ENCODE measurements at places on chromosomes 16 and 17.

DNA sequence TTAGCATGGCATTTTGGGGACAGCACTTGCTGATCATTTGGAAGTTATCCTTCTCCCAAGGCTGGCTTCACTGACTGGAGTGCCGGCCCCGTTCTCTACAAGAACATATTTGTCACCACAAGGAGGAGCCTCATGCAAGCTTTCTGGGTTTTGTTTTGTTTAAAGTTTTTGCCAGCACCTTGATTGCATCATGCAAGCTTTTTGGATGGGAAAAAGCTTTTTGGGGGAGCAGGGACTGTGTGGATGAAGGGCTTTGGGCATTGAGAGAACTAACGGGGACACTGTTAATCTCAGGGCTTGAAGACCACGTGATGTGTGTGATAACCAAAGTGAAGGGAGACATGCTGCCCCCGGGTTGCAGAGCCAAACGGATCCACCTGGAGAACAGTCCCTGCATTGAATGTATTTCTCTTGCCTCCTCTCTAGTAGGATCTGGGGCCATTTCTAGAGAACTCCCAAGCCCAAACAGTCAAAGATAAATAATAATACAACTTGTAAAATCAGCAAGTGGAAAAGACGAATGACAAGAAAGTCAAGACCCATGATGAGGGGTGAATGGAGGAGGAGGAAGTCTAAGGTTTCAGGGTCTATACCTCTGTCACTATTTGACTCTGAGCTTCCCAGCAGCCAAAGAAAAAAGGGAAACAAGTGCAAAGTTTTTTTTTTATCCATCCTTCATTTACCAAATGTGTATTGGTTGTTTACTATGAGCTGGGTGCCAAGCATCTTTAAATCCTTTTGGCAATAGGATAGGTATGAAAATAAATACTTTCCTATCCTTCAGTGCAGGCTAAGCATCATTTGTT is 17.2 kb downstream of the TMEM114 start:
- DNase-seq = no peak

DNA sequence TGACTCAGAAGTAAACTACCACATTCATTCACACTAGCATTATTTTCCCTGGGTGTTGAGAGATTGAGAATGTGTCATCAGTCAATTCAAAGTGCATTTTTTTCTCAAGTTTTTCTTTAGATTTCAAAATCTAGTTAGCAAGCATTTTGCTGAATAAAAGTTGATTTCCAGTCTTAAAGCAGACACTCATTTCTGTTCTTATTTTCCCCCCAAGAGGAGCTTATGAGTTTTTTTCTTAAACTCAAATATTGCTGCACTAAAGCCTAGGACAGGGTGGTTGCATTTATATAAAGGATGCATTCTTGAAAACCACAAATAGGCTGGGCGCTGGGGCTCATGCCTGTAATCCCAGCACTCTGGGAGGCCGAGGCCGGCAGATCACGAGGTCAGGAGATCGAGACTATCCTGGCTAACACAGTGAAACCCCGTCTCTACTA is 15.3 kb downstream of the CDH3 start:
- no peak for DNase-seq

GRCh38 chr17:45294506-45294905 is 22.3 kb downstream of the MAP3K14 start:
- no peak for DNase-seq

GRCh38 chr16:72999541-73000019 is 48.3 kb downstream of the ZFHX3 start:
- DNase-seq = no peak

DNA sequence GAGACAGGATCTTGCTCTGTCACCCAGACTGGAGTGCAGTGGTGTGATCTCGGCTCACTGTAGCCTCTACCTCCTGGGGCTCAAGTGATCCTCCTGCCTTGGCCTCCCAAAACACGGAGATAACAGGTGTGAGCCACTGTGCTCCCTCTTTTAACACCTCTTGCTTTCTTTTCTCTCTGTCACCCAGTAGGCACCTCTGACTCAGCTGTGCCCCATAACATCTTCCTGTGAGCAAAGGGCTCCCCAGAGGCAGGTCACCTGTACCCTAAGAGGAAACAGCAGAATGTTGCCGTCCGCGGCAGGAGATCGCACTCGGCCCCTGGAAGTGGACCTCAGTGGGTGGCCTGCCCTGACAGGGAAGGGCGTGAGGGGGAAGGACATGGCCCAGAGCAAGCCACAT is 918 bp upstream of the NLRC3 start:
- DNase-seq = no peak

DNA sequence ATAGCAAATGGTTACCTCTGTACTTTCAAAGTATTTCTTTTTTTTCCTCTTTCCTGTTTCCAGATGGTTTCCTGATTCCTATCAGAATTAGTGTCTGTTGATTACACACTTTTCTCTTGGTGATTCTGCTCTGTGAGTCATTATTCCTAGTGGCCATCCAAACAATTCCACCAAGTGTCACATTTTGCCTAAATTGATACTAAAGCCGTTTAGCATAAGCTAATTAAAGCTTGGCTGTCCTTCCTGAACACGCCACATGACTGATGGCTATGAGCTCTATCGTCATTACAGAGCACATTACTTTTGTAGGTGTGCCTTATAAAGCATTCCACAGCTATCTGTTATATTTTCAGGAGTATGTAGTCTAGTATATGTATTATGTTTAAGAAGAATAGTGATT is 671.2 kb downstream of the CDH8 start:
- DNase-seq = no peak

DNA sequence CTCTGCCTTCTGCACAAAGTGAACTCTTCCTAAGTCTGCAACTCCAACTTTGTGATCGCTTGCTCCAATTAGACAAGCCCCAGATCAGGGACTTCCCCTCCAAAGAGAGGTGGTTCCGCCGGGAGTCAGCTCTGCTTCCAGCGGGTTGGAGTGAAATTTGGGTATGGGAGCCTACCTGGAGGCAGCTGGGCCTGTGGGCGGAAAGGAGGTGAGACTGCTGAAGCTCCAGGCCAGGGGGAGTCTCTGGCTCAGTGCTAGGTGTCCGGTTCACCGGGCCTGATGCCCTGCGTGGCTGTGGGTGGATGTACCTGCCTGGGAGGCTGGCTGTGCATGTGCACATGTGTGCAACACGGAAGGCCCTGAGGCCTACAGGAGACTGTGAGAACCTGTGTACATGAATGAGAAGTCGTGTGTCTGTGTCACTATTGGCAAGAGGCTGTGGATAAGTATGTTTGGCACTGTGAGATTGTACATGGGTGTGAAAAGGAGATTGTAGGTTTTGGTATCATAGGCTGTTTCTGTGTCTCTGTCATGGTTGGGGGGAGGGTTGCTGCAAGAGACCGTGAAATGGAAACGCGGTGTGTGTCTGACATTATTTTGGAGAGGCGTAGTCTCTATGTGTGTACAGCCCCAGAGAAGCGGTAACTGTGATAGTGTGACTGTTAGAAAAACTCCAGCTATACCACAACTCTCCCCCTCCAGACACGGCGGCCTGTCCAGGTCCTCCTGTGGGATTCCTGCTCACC is 4.2 kb downstream of the LHX1 start:
- DNase-seq = no peak

GRCh38 chr17:9468532-9468931 is 107.1 kb downstream of the STX8 start:
- no peak for DNase-seq

- no peak for DNase-seq
These were observed 26.5 kb upstream of the XYLT2 start for GRCh38 chr17:50319306-50320004.

- no peak for DNase-seq
These were observed 493.9 kb downstream of the WWOX start for GRCh38 chr16:78593352-78593751.

GRCh38 chr16:88719267-88719932 is 13.1 kb downstream of the CTU2 start:
- peak; percentile 18 for DNase-seq

GRCh38 chr16:47051031-47051430 is 77.6 kb upstream of the DNAJA2 start:
- no peak for DNase-seq

DNA sequence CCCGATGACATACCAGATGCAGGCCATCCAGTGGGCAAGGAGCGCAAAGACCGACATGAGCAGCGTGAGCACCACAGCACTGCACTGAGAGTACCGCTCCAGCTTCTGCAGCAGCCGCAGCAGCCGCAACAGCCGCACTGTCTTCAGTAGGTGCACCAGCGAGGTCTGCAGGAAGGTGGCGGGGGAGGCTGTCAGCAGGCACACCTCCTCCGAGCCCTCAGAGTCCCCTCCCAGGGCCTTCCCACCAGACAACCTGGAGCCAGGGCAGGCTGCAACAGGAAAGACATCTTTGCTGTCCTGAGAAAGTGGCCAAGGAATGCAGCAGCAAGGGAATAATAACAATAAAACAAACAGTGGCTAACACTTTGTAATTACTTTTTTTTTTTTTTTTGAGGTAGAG is 9.1 kb downstream of the KCNH4 start:
- DNase-seq = no peak

- no peak for DNase-seq
These were observed 62.1 kb upstream of the ADAMTS18 start for GRCh38 chr16:77496934-77497333.

GRCh38 chr17:51461578-51462004 is 201.2 kb downstream of the UTP18 start:
- peak; percentile 8 for DNase-seq

- peak; percentile 76 for DNase-seq
These were observed 12.3 kb downstream of the CES4A start for GRCh38 chr16:67000384-67001351.

DNA sequence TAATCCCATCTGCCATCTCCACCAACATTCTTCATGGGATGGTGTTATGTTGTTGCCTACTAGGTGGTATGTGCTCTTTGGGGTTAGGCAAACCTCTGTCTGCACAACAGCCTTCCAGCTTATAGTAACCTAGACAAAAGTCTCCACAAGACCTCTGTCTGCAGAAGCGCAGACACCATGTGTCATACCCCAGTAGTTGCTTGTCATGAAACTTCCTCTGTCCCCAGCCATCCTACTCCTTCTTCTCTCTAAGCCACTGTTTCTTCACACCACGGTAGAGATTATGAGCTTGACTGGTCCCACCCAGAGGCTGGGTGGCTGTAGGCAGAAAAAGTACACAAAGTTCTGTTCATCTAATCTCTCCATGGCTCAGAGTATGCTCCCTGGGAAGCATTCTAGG is 100.3 kb downstream of the MAF start:
- DNase-seq = no peak
